ENCODE measurements at places on chromosomes 3 and 15.

DNA sequence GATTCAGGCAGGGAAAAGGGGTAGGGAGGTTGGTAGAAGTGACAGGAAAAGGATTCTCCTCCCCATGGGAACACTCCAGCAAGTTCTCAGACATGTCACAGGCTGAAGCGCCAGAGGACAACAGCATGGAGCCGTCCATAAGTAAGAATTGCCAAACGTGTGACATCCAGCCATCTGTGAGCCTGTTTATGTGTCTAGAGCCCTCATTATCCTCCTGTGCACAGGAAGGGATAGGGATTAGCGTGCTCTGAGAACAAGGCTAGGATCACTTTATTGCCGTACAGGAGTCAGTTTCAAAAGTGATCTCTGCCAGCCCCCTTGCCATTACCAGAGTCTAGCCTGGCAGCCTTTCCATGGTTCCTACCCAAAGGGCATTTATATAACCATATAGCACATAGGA, 549.5 kb downstream of the NTRK3 start:
- DNase-seq, result no peak

- no peak for DNase-seq
Observed at GRCh38 chr3:107796791-107797190, 274.0 kb downstream of the BBX start.

DNA sequence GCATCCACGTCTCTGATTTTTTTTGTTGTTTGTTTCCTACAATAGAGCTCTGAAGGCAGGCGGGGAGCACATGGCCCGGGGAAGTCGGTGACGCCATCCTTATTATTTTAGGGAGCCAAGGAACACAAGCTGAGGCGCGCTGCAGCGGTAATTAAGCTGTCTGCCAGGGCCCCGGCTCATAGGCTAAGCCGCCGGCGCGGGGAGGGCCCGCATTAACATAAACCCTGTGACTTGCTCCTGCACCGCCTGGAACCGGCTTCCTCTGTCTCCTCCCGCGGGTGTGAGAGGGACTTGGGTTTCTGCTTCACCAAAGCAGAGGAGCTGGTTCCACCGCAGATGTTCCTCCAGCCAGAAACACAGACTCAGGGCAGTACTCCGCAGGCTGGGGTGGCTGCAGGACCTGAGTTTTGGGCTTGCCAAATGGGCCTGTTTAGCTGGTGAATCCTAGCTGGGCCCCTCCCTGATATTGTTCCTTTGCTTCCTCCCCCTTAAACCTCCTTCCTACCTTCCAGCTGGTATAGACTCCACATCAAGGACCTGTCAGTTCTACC, 25.3 kb downstream of the ANP32A start:
- DNase-seq, result peak; percentile 32

GRCh38 chr15:70788114-70789049, 25.0 kb upstream of the UACA start:
- DNase-seq, result no peak

GRCh38 chr3:27643355-27643754, 78.8 kb downstream of the EOMES start:
- no peak for DNase-seq

- no peak for DNase-seq
Observed at GRCh38 chr15:70504299-70504951, 258.9 kb downstream of the UACA start.

DNA sequence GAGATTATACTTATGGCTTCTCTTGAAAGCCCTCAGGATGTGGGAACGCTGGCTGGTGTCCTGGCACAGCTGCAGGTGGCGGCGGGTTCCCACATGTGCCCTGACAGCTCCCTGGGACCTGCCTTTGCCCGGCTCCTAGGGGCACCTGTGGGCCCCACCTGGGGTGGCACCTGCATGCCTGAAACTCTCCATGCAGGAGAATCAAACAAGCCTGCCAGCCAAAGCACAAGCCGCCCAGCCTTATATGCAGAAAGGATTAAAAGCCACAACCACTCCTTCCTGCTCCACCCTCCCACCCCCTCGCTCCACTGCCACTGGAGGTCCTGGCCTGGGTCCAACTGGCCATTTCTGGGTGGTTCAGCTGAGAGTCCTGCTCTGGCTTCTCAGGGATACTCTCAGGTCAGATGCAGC, 18.1 kb downstream of the TRPM1 start:
- DNase-seq, result no peak

DNA sequence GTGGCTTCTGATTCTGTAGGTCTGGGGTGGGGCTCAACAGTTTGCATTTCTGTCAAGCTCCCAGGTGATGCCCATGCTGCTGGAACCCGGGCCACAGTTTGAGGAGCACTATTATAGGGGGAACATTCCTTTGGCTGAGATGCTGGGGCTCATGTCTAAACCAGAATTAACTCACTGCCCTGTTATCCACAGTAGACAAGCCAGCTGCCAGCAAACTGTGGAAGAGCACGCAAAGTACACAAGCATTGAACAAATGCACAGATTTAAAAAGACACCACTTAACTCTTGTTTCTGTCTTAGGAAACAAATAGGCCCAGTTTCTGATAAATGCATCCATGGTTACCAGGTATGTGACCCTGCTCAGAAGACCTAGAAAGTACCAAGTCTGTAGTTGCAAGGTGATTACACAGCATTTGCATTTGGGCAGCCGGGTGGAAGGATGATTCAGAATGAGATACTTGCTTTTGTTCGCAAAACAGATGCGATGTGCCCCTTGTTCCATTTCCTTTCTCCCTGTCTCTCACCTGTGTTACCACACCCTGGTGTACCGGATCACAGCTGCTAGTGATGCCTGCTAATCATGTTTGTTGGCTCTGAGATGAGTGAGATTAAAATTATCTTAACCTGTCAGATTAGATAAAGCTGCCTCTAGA, 12.4 kb downstream of the GYG1 start:
- DNase-seq, result no peak

- DNase-seq, result no peak
Observed at GRCh38 chr3:148229107-148229506, 468.6 kb upstream of the AGTR1 start.

DNA sequence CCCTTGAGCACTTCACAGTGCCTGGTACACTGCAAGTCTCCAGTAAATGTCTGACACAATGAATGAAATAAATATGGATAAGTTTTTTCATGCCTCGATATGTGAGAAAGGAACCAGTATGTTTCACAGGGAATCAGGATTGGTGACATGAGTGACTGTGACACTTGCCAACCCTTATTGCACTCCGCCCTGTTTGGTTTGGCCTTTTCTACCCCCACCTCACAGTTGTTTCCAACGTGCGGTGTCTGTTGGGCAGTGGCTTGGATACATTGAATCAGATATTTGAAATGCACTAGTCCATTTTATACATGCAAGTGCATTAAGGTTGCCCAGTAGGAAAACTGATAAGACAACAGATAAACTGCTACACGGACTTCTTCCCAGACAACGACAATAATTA, 2.0 kb downstream of the NPHP3 start:
- DNase-seq, result no peak

- no peak for DNase-seq
Observed at GRCh38 chr3:110533089-110533488, 538.5 kb upstream of the NECTIN3 start.

GRCh38 chr3:29436612-29437323, 155.9 kb downstream of the RBMS3 start:
- DNase-seq, result no peak

- no peak for DNase-seq
Observed at GRCh38 chr3:112411425-112411824, 78.5 kb downstream of the CD200 start.

- DNase-seq, result no peak
Observed at GRCh38 chr3:108509263-108509662, 1.1 kb downstream of the MYH15 start.

DNA sequence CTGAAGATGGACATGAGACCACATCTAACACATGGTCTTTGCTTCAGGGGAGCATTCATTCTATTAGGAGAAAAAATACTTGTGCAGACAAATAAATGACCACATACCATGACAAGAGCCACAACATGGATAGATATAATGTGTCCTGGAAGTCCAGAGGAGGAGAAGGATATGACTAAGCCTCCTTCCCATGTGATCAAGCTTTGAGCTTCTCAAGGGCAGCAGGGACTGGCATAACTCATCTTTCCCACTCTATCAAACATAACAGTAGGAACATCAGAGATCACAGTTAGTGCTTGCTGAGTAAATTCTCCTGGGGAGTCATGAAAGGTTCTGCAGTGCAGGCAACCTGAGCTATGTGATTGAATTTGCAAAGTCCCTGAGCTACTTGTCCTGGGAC, 86.0 kb upstream of the LPP start:
- no peak for DNase-seq

GRCh38 chr3:54888162-54888561, 39.7 kb downstream of the LRTM1 start:
- no peak for DNase-seq

DNA sequence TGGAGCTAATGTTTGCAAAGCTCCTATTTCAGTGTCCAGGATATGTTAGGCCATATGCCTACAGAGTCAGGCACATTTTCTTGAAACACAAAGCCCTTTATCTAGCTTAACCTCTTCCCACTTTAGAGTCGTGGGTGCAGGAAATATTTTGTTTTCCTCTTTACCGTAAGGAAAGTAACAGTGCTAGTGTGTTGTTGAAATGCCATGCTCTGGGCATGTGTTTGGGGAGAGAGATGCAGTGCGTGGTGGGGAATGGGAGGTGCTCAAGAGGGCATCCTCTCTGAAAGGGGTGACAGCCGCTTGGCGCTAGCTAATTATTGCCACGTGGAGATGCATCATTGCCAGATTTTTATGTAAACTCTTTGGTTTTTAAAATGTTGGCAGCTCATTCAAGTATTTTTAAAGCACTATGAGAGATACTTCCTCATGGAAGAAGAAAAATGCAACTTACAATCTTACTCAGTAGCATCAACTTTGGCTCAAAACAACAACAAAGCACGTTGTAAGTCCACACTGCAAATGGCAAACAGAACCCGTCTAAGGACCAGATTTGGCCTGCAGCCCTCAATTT, 152.6 kb downstream of the LPP start:
- DNase-seq, result no peak

- DNase-seq, result no peak
Observed at GRCh38 chr3:107589454-107589853, 66.7 kb downstream of the BBX start.

GRCh38 chr3:151236736-151237135, 33.7 kb upstream of the GPR171 start:
- no peak for DNase-seq

DNA sequence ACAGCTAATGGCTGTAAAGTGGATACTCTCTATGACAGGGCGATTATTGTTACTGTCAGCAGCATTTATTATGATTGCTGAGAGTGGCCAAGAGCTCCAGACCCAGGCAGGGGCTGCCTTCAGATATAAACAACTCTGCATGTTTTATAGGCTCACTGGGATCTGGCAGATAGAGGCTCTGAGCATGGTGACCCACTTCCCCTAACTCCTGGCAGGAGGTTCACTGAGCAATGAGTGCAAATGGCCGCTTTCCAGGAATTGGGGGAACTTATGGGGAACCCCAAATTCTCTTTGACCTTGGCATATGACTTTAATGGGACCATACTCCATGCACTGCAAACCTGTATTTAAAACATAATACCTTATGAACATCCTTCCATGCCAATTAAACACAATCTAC, 59.0 kb downstream of the SCN5A start:
- no peak for DNase-seq

DNA sequence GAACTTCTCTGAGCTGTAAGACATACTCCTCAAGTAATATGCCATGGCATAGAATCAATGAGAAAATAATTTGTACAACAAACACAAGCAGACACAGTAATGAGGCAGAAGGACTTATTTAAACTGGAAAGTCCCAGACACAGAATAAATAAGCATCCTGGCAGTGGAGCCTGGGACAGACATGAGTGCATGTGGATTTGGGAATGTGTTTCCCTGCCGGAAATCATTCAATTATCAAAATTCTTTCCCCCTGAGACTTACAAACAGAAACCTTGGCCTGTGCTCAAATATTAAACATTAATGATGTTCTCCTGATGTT, 520.1 kb downstream of the ROBO1 start:
- no peak for DNase-seq

All from activated T-helper 1 cell treated with anti-CD3 and anti-CD28 coated beads, Interleukin-2, amount 50 U/mL, for 16 hours (primary cell).